Stimulated activated CD4-positive, alpha-beta T cell treated with anti-CD3 and anti-CD28 coated beads, Interleukin-12 subunit alpha, Interleukin-12 subunit beta, amount 100 ng/mL, for 24 hours (primary cell): ENCODE measurements at places on chromosomes 11 and 22.

DNA sequence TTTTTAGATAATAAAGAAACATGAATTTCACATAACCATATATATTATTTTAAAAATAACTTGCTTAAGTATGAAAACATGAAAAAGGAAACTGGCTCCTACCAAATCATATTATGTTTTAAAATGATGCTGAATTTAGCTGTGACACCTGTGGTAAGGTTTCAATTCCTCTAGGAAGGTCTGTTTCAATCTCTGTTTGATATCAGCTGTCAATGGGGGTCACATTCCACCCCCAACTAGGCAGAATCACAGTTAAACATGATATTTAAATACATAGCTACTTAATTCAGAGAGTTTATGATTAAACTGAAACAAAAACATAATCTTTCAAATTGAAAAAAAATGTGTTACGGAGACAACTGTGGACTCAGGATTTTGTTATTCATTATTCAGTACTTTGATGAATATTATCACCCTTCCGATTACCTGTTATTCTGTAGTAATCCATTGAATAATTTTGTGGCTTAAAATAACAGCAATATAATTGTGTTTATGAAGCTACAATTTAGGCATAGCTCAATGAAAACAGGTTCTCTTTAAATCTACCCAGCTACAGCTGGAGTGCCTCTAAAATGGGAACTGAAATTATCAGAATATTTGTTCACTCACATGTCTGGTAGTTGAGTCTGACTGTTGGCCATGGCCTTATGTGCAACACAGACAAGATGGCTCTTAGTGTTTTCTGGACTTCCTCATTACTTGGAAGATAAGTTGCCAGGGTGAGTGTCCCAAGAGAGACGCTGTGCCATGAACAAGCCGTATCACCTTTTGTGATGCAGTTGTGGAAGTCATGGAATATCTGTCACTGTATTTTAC is 244.6 kb upstream of the ANO3 start:
- no peak for DNase-seq

DNA sequence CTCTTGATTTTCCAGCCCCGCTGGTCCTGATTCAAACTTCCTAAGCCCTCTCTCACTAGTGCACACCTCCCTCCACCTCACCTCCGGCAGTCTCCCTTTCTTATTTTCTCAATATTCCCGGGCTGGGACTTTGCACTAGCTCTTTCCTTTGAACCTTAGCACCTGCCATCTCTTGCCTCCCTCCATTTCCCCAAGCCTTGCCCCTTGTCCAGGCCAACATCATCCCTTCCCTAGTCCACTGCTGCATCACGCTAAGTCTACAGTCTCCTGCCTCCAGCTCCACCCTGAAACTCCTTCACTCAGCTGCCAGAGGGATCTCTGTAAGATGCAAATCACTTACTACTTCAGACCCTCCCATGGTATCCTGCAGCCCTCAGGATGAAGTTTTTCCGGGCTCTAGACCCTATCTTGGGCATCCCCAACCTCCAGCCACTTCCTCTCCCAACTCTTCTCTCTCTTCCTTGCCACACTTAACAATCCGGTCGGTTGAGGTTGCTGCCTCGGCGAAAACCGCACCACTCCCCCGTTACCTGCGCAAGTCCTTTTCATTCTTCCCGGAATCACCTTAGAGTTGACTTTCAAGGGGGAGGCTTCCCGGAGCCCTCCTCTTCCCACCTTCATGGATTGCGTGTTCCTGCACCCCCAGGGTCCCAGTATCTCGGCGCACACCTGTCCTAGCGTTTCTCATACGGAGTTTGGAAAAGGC is 42.7 kb downstream of the NECTIN1 start:
- DNase-seq: no peak

DNA sequence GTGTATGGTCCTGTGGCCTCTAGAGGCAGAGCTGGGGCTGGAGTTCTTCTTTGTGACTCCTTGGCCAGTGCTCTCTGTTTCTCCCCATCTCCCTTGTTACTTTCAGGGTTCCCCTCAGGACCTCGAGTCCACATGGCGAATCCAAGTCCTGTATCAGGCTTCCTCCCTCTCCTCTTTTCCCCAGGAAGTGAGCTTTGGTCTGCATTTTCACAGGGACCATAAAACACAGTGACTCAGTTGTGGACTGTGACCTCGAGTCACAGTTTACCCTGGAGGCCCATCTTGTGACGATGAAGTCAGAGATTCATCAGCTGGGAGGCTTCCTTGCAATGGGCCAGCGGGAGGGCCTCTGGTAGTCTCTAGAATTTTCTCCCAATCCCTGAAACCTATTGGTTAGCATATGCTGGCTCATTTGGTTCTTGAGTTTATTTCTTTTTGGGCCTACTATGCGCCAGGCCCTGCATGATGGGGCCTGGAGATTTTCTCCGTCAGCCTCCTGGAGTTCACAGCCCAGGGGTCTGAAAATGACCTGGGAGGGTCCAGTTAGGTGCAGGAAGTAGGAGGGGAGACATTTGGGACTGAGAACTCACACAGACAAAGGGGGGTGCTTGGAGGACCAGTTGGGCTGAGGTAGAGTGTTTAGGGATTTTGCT is 100.8 kb downstream of the KIAA1671 start:
- no peak for DNase-seq

DNA sequence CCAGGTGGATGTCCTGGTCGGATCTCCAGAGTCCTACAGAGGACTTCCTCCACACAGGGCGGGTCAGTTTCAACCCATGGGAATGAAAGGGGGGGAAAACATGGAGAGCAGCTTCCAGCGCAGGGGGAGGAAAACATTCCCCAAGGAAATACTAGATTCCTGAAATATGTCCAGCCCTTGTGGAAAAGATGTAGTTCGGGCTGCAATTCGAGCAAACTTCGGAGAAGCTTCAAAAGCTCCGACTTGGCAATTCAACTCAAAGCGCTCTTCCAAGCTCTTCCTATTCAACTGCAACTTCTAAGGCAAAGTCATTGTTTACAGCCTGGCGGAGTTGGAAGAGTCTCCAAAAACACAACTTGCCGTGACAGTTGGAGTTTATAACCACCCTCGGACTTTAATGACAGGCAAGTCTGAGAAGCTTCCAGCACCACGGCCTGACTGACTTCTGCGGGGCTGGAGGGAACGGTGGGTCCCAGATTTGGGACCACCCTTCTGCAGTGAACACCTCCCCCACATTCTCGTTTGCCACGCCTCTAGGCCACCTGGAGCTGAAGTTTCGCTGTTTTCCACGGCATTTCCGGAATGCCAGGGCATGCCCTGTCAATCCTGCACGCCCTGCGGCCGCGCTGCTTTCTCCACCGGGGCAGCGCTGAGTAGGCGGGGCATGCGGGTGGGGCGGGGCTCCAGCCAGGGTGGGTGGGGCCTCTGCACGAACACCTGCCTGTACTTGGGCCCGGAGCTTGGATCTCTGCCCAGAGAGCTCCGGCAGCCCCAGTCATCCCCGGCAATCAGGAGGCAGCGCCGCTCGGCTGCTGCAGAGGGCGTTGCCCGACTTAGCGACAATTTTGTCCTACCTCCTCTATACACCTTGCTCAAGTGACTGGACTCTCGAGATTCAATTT is 49.0 kb upstream of the BIRC3 start:
- DNase-seq: peak; percentile 59

GRCh38 chr11:64028398-64029115 is 7.2 kb upstream of the FLRT1 start:
- DNase-seq: no peak

- DNase-seq: no peak
These were observed 12.3 kb downstream of the PIK3IP1 start for GRCh38 chr22:31279821-31280505.
